Heart left ventricle (tissue), 16 donors: ENCODE measurements at places on chromosomes 3 and 15. TPM values are rescaled to one million over a fixed set of nuclear protein-coding genes. Genes with fewer than 3 reads are reported as not detected.

DNA sequence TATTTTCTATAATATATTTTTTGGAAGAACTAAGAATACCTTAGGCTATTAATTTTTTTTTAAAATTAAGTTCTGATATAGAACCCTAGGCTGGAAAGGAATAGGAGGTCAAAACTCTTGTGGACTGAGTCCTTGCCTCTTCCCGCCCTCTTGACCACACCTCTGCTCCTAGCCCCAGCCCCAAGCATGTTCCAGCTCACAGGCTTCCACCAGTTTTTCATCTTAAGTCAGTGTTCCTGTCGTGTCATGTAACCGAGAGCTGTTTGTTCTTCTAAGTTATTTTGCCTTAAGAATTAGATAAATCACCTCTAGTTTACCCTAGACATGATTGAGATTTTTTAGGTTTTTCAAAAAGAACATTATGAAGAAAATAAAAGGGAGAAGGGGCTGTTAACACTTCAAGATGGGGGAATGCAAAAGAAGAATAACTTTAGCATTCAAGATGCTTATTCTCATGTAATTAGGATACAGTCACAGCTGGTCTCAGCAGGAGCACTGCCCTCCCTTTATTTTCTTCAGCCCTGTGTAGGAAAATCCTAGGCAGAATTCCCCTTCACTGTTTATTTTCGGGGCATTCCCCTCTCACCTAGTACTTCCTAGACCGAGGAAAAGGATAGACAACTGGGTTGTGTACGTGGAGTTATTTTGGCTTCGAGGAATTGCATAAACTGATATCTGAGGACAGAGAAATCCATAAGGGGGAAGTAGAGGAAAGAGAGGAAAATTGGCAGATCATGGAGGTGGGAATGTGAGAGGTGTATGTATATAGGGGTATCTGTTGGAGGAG is 110.2 kb downstream of the CMSS1 start:
- DNase-seq = no peak

DNA sequence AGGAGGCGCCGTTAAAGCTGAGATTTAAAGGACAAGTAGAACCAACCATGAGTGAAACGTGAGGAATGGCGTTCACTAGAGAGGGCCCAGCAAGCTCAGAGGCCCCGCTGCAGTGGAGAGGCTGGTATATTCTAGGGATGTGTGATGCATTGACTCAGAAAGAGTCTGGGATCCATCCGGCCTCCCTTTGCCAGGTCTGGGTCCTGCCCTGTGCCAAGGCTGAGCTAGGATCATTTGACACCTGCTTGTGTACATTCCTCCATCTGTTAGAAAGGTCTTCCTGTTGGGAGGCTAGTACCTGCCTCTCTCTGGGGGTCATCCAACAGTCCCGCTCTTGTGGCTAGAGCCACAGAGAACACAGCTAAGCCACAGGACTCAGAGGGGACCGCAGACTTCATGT is 28.4 kb downstream of the CA12 start:
- DNase-seq = no peak

GRCh38 chr3:126127904-126128303 is 44.0 kb upstream of the SLC41A3 start:
- no peak for DNase-seq

GRCh38 chr3:168285506-168285905 is 189.8 kb upstream of the GOLIM4 start:
- no peak for DNase-seq

GRCh38 chr15:79403501-79403900 is 28.6 kb upstream of the MINAR1 start:
- DNase-seq = no peak

DNA sequence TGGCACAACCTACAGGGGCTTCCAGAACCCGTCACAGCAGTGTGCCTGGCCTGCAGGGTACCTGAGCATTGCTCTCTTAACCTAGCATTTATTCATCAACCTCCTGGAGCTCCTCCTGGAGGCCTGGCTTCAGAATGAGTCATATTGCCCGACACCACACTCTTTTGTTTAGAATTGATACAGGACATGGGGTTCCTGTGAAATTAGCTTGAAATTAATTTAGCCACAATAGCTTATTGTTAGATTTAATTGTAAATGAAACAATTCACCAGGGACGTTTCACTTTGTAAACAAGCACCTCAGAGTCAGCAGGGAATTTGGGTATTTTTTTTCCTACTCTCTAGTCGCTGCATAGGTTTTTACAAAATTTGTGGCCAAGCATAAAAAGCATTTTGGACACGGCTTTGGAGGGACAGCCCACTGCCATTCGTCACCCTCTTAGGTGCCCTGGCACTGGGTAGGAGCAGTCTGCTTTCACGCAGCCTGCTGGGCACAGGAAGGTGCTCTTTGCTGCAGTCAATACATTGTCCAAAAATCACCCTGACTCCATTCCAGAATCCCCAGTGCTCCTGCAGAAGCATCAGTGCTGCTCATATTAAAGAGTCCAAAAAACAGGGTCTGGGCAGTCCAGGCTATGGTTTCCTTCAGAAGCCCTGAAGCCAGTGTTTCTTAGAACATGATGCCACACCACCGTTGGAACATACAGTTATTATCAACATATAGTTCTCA is 60.8 kb upstream of the MEF2A start:
- DNase-seq = no peak

DNA sequence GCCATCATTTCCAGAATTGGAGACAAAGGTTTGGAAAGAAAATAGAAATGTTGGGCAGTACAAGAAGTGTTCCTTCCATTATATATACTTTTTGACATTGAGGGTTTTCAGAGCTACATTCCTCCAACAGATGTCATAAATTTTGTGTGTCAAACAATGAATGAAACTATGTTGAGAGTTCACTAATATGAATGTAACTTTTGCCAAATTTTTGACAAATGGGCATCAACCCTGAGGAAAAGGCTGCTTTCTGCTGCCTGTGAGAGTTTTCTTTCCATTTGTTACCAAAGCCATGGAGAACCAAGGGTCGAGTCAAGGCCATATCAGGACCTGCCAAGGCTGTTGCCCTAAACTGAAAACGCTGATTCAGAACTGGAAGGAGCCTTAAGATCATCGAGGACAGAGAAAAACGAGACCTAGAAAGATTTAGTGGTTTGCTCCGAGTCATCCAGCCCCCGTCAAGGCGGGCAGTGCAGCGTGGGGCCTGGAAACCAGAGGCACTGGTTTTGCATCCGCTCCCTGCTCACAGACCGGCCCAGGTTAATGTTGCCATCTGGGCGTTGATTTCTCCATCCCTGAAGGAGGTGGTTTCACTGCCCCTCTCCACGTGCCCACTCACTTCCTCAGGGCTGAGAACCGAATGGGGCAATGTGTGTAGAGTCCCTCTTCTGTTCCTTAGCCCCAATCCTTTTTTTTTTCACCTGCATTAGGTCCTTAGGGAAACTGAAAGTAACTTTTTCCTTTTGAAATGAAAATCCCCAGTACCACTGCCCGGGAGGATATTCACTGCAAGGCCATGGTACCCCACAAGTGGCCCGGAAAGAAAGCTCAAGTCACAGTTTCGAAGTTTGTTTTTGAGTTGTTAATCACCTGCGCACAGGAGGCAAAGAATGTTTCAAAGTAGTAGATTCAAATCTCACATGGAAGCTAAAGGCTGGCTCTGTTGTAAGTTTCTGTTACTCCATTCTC is 32.8 kb downstream of the TPM1 start:
- DNase-seq = no peak

DNA sequence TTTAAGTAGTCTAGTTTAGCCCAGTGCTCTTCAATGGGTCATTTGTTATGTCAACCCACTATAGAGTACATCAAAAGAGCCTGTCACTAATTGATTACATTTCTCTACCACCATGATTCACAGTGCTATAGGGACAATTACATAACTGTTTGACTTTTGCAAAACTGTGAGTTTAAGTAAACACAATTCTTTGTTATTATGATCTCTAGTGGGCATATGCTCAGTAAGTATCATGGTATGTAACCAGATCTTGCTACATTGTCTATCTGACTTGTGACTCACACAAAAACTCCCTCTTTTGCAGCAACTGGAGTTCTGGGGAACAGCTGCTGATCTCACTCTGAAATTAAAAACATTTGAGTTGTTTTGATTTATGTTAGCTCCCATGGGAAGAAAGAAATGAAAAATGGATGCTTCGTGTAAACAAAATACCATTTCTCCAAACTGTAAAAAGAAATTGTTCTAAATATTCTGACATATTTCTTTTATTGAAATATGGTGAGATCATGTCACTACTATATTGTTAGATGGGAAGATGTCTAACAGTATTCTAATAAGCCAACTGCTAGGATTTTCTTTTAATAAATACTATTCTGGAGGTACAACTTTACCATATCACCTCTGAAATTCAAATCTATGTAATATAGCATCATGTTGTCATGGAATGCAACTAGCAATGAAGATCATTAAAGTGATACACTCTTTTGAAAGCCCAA is 470.4 kb downstream of the ROBO1 start:
- no peak for DNase-seq

Gene SKOR1
- total RNA-seq = 0.15 TPM

DNA sequence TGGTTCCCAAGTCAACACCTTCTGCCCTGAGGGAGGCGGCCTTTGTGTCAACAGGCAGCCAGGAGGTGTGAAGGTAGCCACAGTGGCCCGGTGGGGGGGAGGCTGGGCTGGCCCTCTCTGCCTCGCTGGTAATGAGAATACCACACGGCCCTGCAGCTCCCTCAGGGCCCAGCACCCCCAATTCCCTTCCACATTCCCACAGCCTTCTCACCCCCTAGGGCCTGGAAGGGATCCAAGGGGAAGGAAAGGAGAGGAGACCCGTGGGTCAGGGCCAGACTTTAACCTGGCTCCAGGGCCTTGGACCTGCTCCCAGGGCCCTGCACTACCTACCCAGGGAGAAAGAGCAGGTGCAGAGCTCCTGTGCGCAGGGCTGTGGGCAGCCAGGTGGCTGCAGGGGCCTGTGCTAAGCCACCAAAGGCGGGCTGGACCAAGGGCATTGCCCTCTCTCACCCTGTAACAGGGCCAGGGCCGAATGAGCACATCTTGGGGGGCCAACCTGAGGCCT is 8.7 kb upstream of the MESP2 start:
- DNase-seq = no peak

Gene PLAAT1
- 5.1 TPM for total RNA-seq

Gene RBM15B
- 17.8 TPM for total RNA-seq

Gene APEH
- 113 TPM for total RNA-seq

DNA sequence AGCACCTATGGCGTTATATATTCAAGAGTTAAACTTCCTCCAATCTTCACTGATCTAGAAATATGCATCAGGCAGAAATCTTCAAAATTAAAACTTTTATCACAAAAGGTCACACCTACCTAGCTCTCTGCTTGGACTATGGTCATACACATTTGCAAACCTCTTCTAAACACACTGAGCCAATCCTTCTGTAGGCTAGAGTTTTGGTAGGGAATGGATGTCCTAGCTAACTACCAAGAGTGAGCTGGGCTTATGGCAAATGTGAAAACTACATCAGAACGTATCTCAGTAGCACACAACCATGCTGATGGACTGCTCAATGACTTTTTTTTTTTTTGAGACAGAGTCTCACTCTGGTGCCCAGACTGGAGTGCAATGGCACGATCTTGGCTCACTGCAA is 29.6 kb downstream of the SETD2 start:
- no peak for DNase-seq

Gene BFSP2
- not detected for total RNA-seq

- peak; percentile 98 for DNase-seq
Observed at GRCh38 chr3:128879125-128879969, at the start of gene ACAD9. TSS of gene ACAD9 (plus strand) at chr3:128879620. CDS start at chr3:128879692, 72 bp downstream.
